SK-N-SH (cell line): ENCODE measurements at places on chromosomes 4 and X.
A peak's percentile ranks its signal among the peaks of the same experiment; 100 is the strongest.

GRCh38 chrX:132651421-132652086, 162.7 kb upstream of the MBNL3 start:
- DNase-seq, result no peak

DNA sequence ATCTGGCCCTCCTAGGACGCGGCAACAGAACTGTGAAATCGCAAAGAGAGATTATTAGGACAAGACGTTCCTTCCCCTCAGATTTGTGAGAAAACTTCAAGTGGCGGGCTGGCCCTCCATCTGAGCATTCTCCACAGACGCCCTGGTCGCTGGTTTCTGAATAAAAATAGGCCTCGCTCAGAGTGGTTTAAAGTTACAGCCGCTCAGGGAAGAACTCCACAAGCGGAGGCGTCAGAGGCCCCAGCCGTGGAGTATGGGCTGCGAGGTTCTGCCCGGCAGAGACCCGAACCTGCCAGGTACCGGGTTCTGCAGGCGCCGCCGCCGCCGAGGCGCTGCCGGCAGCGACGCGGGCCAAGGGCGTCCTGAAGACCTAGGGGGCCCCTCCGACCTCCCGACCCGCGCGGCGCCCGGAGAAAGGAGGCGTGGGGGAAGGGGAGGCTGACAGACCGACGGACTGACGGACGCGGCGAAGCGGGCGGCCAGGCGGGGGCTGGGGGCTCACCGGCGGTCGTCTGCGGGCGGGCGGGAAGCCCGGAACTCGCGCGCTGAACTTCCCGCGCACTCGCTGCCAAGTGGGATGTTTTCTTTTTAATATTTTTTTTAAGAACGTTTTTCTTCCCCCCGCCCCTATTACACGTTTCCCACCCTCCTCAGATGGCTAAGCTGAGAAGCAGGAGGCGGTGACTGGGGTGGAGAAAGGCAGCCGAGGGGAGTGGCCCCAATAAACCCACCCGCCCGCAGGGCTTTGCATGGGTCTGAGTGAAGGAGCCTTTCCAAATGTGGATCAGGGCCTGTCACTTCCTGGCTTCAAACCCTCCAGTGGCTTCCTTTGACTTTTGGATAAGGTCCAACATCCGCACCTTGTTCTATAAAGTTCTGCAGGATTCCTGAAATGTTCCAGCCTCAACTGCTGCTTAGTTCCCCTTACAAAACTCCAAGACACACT, at the start of gene PABPC4L:
PABPC4L (minus strand) TSS at position 574 of the 946 bp plus-strand sequence. CDS start 770 bp downstream, outside the sequence.
- no peak for DNase-seq

GRCh38 chrX:131894995-131895394, 128.1 kb upstream of the STK26 start:
- no peak for DNase-seq

DNA sequence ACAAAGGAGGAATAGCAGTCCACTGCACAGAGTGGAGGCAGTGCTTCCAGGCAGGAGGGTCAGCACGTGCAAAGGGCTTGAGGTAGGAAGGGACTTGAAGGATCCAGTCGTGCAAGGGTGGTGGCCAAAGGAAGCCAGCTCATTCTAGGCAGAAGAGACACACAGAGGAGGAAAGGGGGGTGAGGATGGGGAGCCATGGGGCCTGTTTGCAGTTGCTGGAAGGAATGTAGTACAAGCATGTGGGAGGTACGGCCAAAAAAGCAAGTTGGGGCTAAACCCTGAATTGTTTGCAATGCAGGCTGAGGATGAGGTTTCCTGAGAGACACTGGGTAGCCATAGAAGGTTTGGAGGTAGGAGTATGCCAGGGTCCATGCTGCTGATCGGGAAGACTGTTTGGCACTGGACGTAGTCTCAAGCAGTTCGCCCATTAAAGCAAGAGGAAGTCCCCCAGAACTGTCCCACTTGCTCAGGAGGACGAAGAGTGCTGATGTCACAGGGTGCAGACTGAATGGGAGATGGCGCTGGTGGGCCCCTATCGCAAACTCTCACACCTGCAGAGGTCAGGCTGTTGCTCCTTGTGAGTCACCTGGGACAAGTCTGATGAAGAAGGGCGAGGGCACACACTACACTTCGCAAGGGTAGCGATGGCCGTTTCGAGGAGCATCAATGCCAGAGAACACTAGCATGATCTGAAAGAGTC, 9.1 kb upstream of the MAN2B2 start:
- no peak for DNase-seq

DNA sequence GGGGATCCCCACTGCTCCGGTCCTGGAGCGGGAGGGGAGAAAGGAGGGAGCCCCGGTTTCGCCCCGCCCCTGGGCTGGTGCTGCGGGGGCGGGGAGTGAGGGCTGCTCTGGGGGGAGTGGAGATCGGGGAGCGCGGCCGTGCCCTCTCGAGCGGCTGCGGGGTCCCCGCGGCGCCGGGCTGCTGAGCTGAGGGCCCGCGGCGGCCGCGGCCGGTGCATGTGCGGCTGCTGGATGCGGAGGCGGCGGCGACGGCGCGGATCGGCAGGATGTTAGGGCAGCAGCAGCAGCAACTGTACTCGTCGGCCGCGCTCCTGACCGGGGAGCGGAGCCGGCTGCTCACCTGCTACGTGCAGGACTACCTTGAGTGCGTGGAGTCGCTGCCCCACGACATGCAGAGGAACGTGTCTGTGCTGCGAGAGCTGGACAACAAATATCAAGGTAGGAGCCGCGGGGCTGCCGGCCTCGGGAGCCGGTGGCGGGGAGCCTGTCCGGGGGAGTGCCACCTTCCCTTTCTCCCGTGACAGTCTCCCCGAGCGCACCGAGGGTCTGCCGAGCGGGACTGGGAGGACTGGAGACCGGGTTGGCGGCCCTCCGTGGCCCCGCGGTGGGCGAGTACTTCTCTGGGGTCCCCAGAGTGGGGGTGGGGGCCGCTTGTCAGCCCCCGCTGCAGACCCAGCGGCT, at the start of gene ING2:
ING2 (plus strand) TSS at position 129 of the 681 bp plus-strand sequence; CDS start at position 267, 138 bp downstream.
- DNase-seq, result peak; percentile 89
